ENCODE measurements at places on chromosomes 4 and X.

- no peak for DNase-seq
Measured at GRCh38 chrX:131239057-131239456, 50.0 kb downstream of the IGSF1 start.

DNA sequence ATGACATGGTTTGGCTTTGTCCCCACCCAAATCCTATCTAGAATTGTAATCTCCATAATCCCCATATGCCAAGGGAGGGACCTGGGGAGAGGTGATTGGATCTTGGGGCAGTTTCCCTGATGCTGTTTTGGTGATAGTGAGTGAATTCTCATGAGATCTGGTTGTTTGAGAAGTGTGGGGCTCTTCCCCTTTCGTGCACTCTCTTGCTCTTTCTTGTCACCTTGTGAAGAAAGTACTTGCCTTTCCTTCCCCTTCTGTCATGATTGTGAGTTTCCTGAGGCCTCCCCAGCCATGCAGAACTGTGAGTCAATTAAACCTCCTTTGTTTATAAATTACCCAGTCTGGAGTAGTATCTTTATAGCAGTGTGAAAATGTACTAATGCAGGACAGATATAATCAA, 36.4 kb upstream of the FREM3 start:
- DNase-seq: no peak

DNA sequence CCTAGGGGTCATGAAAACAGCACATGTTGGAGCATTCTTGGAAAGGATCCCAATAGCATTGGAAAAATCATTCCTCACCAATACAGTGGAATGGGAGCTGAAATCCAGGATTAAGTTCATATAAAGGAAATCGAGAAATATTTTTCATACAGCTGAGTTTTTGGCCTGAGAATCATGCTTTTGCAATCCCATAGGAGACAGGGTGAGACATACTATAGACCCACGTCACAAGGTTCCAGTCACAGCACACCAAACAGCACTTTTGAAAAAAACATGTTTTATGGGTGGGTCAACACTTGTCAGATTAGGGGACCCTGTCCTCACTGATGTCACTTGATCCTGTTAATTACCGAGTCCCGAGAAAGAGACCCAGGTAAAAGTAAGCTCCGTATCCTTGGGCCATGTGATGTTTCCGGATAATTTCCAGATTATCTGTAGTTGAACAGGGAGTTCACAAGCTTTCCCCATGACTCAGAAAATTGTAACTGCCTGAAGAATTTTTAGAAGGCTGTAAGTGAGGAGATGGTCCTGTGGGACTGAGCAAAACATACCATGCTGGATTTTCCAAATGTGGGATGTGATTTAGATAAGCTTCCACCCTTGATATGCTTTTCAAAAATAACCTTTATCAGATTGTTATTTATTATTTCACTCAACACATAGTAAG, 80.9 kb upstream of the TLR3 start:
- DNase-seq: no peak

DNA sequence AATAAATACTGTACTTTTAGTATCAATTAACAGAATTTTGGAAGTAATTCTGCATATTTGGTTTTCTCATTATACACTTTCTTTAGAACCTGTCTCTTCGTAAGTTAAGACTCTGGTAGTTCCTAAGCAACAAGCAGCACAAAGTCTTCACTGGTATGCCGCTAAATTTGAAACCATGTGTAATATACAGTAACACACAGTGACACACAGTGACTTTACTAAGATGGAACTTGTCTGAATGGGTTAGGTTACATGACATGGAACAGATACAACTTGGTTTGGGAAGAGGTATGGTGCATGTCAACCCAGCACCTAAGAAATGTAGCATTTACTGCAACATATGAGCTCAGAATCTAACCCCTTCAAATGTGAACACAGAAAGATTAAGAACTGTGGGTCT, 83.5 kb upstream of the PRSS48 start:
- DNase-seq: no peak

DNA sequence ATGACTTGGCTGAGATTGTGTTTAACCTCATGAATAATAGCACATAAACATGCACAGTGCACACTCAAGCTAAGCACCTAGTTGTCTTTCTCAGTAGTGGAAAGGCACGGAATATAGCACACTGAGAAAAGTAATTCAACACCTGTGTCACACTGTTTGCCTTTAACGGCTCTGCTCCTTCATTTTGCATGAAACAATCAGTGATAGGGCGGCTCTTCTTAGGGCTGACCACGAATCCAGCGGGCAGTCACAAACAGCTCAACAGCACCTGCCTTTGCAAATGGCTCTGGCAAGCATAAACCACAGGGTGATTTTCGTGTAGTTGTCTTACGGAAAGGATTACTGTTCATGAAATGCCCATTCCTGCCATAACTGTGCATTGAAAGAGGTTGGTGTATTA, 954.0 kb upstream of the TENM3 start:
- no peak for DNase-seq

DNA sequence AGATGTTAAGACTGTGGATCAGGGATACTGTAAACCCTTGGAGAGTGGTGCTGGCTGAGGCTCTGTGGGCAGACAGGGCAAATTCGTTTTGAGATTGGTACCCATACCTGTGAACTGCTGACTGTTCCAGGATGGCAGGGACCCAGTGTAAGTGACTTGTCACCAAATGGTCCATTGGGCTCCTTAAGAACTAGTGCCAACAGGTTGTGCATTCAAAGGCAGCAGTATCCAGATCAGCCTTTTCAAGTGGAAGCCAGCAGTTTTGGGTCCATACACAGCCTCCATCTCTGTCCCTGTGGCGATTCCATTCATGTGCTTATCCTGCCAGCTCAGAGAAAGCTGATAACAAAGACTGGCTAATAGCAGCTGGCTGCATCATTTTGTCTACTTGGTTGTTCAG, 84.0 kb upstream of the SCOC start:
- no peak for DNase-seq

DNA sequence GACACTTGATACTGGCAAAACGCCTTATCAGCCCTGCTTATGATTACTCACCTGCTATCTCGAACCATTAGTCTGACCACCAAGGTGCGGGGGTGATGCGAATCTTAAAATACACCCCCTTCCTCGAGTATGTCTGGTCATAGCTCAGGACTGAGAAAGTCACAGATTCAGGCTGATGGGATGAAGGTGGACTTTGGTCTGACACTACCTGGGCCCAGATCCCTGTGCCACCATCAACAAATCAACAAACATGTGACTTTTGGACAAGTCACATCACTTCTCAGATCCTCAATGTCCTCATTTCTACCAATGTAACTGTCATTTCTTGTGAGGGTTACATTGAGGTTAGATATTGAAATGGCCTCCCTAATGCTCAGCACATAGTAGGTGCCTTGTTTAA, 9.8 kb upstream of the MSN start:
- no peak for DNase-seq

- DNase-seq: no peak
Measured at GRCh38 chr4:105196523-105197145, 50.0 kb downstream of the TET2 start.

DNA sequence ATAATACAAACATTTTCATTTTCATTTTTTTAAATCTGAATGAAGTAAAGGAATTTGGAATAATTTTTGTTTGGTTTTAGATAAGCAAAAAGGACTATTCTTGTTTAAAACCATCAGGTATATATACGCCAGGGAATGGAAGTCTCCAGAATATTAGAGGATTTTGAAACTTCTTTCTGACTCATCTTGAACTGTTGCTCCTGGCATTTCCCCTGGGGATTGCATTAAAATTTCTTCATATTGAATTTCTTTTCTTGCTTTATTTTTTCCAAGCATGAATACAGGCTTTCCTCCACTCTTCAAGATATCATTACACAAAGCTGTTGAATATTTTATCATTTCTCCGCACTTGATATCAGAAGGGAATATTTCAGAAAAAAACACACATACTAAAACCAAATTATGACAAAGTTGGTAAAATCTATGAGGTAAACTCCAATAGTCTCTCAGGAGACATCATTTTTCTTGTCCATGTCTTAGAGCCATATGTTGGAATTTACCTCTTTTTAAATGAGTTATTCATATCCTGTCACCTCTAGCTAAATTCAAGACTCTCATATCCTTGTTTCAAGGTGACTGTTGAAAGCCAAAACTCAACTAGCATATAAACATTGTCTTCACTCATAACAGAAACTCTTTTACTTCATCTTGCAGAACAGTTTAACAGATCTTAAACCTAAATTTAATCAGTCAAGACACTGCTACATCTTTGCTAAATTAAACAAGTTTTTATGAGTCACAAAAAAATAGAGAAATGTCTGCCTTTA, 20.7 kb upstream of the CSN1S1 start:
- no peak for DNase-seq

GRCh38 chrX:21831496-21831895, 7.9 kb upstream of the MBTPS2 start:
- no peak for DNase-seq

Measured in stimulated activated CD8-positive, alpha-beta memory T cell treated with anti-CD3 and anti-CD28 coated beads, Interleukin-7, amount 100 ng/mL, for 1 hour (primary cell).